Activated CD8-positive, alpha-beta memory T cell treated with anti-CD3 and anti-CD28 coated beads for 1 hour (primary cell): ENCODE measurements at places on chromosomes 4 and X.

DNA sequence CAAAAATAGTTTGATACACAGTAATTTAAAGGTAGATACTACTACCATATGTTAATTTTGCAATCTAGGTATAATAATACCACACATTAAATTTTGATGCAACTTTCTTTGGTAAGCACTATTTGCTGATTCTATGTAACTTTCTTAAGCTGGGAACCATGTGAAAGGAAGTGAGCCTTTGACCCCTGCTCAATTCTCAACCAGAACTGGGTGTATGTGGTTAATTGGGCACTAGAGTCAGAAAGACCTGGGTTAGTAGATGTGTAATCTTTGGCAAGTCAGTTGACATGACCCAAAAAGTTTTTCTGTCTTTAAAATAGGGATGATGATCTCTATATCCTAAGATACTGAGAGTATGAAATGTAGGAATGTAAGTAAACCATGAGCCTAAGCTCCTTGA lies 22.4 kb downstream of the TLR2 start:
- no peak for DNase-seq

DNA sequence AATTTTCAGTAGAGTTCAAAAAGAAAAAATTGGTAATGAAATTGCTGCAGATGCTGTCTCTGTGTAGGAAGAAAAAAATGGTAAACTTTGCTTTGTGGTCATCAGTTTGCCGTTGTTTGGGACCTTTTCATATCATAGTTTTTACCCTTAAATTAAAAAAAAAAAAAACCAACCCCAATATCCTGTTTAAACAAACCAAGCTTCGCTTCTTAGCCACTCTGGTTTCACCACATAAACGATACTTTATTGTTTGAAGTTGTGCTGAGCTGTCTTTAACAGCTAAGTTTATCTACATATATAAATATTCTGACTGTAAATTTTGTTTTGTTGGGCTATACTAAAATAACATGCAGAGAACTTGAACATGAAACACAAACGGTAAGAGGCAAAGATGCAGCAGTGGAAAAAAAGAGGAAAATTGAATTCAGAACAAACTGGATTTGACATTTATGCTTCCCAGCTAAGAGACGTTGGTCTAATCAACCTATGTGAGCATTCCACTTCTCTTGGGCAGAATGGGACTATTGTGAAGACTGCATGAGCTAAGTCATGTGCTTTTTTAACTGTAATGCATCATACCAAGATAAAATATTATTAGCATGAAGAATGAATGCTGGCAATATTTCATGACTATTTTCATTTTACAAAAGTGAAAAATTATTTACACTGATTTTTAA lies 15.7 kb upstream of the H2AZ1 start:
- no peak for DNase-seq

DNA sequence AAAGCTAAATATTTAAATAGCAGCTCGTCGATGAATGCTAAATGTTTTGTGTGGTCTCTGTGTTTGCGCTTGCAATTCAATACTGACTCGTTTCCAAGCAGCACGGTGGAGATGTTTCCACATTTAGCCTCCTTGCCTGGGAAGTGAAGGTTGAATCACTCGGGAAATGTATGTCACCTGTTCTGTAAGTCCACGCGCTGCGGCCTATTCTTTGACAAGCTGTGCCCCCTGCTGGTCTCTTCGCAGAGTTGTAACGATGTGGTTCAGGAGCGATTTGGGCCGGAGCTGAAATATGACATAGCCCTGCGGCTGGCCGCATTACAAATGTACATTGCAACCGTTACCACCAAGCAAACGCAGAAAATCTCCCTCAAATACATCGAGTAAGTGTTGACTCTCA lies 89.6 kb upstream of the PRPS2 start:
- DNase-seq, result no peak

- DNase-seq, result no peak
Measured at GRCh38 chr4:116501954-116502353, 583.4 kb downstream of the TRAM1L1 start.

GRCh38 chrX:129983575-129984110 lies 1.2 kb downstream of the BCORL1 start:
- no peak for DNase-seq

GRCh38 chr4:137531168-137531985 lies 917 bp downstream of the PCDH18 start:
- DNase-seq, result no peak

- DNase-seq, result no peak
Measured at GRCh38 chr4:68338625-68339024, 11.3 kb downstream of the YTHDC1 start.

DNA sequence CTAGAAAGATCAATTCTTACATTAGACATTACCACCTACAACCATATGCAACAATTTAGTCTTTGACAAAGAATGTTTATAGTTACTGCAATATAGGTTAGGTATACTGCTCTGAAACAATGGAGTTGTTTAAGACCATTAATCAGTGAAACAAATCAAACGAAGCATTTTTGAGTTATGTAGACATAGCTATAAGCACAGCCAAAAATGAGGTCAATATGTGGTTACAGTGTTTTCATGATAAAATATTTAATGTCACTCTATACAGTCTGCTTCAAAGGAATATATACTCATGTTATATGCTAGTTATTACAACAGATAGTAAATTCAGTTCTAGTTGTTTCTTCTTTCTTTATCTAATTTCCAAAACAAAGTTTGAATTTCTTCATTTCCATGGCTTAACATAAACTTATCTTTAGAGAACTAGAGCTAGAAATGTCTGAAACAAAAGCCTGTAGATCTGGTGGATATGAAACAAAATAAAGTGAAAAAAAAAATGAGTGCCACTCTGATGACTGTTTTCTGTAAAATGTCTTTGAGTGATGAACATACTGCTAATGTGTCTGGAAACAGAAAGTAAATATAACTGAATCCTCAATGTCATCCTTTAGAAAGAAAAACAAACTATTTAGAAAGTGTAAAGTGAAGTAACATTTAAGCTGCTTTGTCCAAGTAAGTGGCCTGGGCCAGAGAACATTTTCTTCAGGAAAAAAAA lies 809.0 kb downstream of the FAT4 start:
- DNase-seq, result no peak

DNA sequence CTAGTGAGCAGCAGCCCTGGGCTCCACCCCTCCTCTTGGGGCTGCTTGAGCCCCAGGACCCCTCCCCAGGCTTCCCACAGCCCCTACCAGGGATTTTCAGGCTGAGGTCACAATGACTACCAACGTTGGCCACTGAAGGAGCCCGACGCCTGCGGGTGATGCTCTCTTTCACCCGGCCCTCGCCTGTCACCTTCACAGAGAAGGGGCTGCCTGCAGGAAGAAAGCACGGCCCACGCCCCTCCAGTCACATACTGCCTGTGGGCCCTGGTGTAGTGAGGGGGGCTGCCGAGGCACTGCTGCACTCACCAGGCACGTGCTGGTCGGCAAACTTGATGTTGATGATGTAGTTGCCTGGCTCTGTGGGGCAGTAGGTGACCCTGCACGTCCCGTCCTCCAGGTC lies 22.0 kb downstream of the FLNA start:
- no peak for DNase-seq

- DNase-seq, result no peak
Measured at GRCh38 chrX:85501349-85501748, 121.9 kb upstream of the POF1B start.

DNA sequence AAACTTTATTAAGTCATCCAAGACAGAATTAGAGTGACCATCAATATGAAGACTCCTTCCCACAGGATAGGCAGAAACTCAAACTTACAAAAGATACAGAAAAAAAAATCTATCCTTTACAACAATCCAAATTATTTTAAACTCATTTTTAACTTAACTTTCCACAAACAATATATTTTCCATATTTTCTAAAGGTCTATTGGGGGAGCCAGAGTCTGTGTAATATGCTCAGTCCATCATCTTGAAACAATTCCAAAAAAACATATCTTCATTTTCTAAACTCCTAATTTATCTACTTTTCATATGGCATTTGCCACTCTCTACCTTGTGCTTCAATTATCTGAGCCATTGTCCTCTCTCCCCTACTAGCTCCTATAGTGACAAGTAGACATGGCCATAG lies 378.1 kb downstream of the PDGFC start:
- DNase-seq, result no peak

GRCh38 chrX:24150898-24151297 lies 1.4 kb downstream of the ZFX start:
- no peak for DNase-seq

DNA sequence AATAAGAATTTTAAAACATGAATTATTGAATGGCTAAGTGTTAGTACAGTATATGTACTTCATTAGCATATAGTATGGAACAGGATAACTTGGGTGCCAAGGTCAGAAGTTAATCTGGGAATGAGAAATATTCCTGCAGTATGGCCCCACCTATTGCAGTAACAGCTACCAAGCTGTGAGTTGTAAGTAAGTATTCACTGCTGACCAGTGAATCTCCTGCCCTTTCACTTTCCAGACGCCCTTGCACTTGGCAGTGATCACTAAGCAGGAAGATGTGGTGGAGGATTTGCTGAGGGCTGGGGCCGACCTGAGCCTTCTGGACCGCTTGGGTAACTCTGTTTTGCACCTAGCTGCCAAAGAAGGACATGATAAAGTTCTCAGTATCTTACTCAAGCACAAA lies 105.1 kb downstream of the NFKB1 start:
- DNase-seq, result no peak

DNA sequence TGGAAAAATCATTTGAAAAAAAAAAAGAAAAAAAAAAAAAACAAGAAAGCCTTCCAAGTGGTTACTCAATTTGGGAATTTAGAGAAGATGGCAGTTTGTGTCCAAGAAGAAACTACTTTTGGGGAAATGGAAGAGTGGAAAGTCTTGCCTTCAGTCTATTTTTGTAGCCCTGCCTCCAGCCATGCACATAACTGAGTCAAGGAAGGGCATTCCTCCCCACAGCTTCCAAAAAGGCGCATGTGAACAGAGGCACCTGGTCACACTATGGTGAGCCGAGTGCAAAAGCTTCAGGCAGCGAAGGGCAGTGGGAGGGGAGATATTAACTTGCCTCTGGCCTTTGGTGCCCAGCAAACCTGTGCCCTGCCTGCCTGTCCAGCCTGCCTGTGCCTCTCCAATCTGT lies 163.7 kb downstream of the SMIM20 start:
- no peak for DNase-seq

GRCh38 chr4:6991771-6992557 lies 51.2 kb upstream of the TADA2B start:
- no peak for DNase-seq

DNA sequence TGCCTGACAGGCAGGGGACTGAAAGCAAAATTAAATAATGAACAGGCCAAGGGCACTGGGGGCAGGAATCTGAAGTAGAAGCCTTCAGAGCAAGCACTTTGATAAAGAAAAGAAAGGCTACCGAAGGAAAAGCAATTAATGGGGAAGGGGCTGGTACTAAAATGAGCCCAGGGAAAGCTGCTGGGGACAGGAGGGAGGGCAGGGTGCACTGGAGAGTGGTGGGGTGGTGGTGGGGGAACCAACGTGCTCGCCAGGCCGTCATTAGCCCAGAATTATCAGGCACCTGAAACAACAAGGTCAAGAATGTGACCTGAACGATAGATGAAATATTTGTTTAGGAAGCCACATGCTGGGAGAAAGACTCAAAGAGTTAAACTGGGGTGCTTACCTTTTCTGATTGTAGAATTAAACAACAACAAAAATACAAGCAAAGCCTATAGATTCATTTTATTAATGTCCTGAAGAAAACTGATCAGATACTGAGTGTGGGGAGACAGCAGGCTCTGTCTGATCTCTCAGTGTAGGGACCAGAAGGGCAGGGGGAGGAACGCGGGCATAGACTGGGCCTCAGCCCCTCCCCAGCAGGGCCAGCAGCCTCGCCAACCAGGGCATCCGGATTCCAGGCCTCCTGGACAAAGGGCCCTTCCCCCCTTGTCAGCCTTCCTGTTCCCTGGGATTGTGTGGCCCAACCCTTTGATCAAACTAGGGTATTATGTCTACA lies 239.7 kb upstream of the KLF3 start:
- DNase-seq, result no peak

DNA sequence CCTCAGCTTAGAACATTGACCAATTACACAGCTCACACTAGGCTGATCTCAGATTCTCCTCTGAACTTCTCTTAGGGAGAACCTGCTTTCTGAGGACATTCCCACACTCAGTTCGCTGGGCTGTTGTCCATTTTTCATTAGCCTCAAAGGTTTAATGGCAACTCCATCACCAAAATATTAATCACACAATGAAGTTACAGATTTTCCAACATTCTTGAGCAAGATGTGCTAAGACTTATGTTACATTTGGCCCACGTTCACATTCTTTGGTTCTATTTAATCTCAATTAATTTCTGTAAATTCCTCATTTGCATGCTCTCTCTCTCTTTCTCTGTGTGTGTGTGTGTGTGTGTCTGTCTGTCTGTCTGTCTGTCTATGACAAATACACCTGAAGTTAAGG lies 82.3 kb upstream of the EDNRA start:
- no peak for DNase-seq

GRCh38 chr4:169756971-169757574 lies 671 bp downstream of the HPF1 start:
- DNase-seq, result no peak

DNA sequence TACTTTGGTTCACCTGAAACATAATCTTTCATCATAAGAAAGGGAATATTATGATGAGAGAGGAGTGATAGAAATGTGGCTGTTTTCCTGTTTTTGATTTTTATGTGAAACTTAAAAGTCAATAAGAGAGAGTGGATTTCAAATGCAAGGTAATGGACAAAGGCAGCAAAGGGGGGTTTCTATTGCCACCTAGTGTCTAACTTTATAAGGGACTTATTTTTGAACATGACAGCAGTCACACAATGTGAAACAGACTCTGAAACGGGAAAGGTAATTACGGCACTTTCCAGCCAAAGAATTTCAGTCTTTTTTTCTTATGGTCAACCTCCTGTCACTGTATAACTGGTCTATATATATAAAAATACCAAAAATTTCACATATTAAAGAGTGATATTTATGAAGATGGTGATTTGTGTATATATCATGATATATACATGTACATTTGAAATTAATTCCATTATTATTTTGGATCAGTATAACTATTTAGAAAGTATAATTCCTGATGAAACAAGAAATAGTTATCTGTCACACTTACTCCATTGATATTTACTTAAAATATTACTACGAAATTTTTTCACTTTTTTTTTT lies 127.1 kb downstream of the FBXO8 start:
- no peak for DNase-seq
